ENCODE measurements at places on chromosomes 13 and 19. TPM values are rescaled to one million over a fixed set of nuclear protein-coding genes. Genes with fewer than 3 reads are reported as not detected.

FRY gene
- total RNA-seq = 0.27 TPM

TNFAIP8L1 gene
- total RNA-seq = 3.7 TPM

CCDC169 gene
- 1.3 TPM for total RNA-seq

DMPK gene
- 2.1 TPM for total RNA-seq

KIR2DL4 gene
- total RNA-seq = not detected

TNNI3 gene
- total RNA-seq = 4.0 TPM

NDUFA13 gene
- total RNA-seq = 125 TPM

PNMA8C gene
- total RNA-seq = not detected

KLK1 gene
- total RNA-seq = not detected

All from hair follicular keratinocyte (primary cell).